ENCODE measurements at places on chromosomes 12 and 14. TPM values are rescaled to one million over a fixed set of nuclear protein-coding genes. Genes with fewer than 3 reads are reported as not detected.

Gene SYNDIG1L
- not detected for total RNA-seq

Gene NR4A1
- 24.2 TPM for total RNA-seq

Gene PPP1R1A
- total RNA-seq: not detected

Gene PELI2
- 6.1 TPM for total RNA-seq

Gene PRKD1
- 5.1 TPM for total RNA-seq

Gene PRB2
- total RNA-seq: not detected

Gene PTPRO
- 20.0 TPM for total RNA-seq

Gene KCNK13
- not detected for total RNA-seq

Gene PEX5
- total RNA-seq: 24.9 TPM

Gene TAS2R43
- total RNA-seq: 1.7 TPM

Gene CLEC4D
- not detected for total RNA-seq

Gene CCDC60
- not detected for total RNA-seq

Gene PZP
- total RNA-seq: not detected

Gene ANKRD9
- total RNA-seq: 1.8 TPM

Gene CFAP54
- total RNA-seq: 0.44 TPM

Gene TMEM119
- not detected for total RNA-seq

Gene KRT83
- total RNA-seq: not detected

Gene PLEKHG7
- 3.4 TPM for total RNA-seq

Gene STAB2
- not detected for total RNA-seq

Gene MYF6
- total RNA-seq: not detected

Gene DLK1
- not detected for total RNA-seq

Gene DIO3
- not detected for total RNA-seq

Gene C3AR1
- total RNA-seq: 0.11 TPM

- no peak for DNase-seq
Measured at GRCh38 chr12:43754015-43754414, 4.6 kb downstream of the PUS7L start.

GRCh38 chr14:26719514-26719913 is 121.7 kb upstream of the NOVA1 start:
- DNase-seq: no peak

- no peak for DNase-seq
Measured at GRCh38 chr12:38279756-38280155, 36.8 kb upstream of the ALG10B start.

- no peak for DNase-seq
Measured at GRCh38 chr12:13117029-13117428, 13.6 kb upstream of the GSG1 start.

GRCh38 chr12:48013287-48013686 is 9.0 kb upstream of the COL2A1 start:
- DNase-seq: no peak

DNA sequence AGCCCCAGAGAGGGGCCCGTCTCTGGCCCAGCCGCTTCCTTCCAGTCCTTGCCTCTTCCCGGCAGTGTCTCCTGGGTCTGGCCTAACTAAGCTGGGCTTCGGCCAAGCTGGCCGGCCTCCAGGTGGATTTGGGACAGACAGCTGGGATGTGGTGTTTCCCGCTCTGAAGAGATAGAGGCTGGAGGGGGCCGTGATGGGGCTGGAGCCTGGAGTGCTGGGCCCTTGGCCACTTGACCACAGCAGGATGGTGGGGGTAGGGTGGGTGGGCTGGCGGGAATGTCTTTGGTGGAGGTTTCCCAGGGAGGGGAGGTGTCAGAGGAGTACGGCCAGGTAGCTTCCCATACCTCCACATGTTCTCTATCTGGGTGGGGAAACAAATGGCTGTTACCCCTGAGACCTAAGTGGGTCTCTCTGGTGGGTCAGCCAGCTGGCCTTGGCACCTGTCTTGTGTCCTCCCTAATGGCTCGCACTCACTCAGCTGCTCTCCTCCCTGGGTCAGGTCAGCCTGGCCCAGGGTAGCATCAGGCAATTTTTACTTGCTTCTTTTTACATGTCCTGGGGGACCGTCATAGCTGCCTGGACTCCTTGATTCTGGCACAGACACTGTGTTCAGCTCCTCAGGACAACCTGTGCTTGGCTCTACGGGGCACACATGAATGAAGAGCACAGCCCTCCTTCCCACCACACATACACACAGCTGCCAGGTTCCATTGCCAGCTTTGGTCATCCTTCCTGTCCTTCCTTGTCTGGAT is 19.8 kb upstream of the PGF start:
- no peak for DNase-seq

DNA sequence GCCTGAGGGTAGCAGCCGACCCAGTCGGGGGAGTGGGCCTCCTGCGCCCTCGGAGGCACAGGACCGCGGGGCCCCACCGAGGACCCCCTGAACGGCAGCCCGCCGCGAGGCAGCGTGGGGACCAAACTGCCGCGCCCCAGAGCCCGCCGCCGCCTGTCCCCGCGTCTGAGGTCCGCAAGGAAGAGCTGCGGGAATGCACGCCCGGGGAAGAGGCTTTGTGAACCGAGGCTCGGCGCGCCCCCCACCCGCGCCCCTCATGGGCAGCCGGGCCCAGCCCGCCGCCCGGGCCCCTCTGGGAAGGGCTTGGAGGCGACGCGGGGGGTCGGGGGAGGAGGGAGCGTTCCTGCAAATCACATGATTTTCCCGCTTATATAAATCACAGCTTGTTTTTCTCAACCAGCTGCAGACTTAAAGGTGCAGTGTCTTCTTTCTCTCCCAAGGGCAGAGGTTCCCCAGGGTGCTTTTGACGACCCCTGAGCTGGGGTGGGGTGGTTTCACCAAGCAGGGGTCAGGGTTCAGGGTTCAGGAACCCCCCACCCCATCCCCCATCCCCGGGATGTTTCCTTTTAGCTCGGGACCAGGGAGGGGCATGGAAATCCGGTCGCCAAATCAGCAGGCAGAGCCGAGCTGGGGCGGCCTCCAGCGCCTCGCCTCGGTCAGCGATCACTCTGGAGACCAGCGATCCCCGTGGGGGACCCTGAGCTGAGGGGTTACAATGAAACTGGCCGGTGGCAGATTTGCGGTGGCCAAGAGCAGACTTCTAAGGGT is 44.7 kb upstream of the ATP23 start:
- DNase-seq: peak; percentile 27

DNA sequence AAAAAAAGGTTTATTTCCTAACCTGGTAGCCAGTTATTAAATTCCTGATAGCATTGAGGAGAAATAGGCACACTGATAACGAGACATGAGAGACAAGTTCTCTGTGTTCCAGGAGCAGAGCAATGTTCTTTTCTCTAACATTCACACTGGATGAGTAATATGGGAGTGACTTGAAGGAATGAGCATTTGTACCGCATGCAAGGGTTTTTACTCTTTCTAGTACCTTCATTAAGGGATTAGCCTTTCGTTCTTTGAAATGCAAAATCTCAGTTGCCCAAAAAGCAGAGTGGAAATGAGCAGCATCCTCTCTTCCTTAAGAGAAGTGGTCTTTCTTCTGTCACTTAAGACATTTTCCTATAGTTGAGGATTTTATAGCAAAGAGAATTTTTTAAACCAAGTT is 54.7 kb downstream of the FGD4 start:
- no peak for DNase-seq

GRCh38 chr14:49033131-49033530 is 553.0 kb downstream of the RPS29 start:
- no peak for DNase-seq

GRCh38 chr12:109893261-109893995 is 6.6 kb upstream of the TCHP start:
- no peak for DNase-seq

GRCh38 chr14:73478684-73479083 is 12.0 kb upstream of the RIOX1 start:
- DNase-seq: no peak

GRCh38 chr14:51883232-51883631 is 22.8 kb downstream of the GNG2 start:
- no peak for DNase-seq

DNA sequence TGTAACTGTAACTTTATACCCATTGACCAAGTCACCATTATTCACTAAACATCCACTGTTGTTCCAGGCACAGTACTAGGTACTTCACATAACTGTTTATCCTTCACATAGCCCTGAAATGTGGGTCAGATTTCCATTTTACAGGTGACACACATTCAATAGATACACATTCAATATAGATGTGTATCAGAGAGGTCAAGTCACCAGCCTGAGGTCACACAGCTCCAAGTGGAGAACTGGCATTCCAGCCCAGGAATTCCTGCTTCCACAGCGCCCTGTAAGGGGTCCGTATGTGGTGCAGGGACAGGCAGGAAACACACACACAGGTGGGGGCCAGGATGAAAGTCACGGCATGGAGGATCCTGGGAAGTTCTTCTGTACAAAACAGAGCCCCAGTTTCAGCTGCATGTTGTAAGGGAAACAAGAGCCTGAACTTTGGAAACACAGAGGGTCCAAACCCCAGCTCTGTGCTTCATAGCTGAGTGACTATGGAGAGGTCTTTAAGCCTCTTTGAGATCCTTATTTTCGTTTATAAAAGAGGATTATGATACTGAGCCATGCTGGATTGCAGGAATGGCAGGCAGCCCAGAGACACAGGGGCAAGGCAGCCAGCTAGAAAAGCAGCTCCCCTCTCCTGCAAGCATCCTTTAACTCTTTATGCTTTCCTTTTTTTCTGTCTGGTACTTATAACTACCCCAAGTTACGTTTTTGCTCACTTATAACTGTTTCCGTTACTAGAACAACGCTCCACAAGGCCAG is 50.3 kb upstream of the DICER1 start:
- DNase-seq: no peak

DNA sequence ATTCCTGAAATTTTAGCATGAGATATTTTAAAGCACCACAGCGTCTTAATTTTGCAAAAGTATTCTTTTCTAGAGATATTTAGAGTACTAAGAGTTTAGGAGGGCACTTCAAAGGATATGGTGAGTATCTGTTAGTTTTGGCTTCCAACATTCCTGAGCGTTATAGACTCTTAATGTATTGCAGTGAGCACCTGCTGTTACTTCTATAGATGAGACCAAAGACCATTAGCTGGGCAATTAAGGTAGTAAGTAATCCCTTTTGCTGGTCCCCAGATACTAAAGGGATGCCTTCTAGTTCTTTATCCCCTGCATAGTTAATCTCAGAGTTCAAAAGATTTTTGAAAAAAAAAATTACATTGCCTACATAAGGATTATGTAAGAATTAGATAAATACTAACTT is 975.6 kb downstream of the GALC start:
- DNase-seq: no peak

- DNase-seq: no peak
Measured at GRCh38 chr12:6535960-6536847, 1.9 kb downstream of the GAPDH start.

DNA sequence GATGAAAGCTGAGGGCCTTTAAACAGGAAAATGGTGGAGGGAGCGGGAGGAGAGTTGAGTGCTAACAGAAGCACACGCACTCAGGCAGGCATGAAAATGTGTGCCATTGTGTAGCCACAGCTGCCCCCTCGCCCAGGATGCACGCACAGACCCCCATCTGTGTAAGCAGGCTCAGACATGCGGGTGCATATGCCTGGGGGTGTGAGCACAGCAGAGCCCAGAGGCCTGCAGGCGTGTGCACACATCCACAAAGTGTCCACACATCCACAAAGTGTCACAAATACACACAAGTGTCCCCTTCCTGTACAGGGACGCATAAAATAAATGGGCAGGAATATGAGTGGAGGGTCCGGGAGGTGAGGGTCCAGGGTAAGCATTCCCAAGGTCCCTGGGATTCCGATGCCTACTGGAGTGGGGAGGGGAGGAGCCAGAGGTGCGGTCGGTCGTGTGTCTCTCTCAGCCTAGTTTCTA is 805 bp upstream of the KRT7 start:
- DNase-seq: no peak

DNA sequence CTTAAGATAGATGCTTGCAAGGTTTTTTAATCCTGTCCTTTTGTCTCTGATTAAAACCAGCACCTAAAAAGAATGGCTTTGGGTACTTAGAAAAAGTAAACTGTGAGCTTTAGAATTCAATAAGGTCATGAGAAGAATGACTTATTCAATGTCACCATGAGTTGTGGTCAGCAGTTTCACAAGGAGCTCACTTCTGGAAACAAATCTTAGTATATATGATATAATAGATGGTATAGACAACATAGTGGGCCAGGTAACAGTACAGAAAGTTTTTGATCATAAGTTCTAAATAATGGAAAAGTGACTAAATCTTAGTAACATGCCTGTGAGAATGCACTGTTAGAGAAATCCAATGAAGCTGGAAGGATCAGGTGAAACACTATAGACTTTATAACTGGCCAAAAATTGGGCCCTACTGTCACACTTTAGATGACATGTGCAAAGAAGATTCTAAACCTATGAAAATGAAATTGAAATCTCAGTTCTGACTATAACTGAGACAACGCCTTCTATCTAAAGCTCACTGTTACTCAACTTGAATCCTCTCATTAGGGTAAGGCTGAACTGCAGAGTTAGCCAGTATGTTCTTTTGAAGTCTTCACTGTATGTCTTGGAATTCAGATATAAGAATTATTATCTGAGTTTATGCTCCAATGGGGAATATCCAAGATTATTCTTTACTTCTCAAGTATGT is 42.4 kb upstream of the RAD51AP1 start:
- DNase-seq: no peak

GRCh38 chr14:100028990-100029677 is 36.1 kb upstream of the EVL start:
- no peak for DNase-seq

GRCh38 chr14:55914771-55915170 is 203.4 kb upstream of the PELI2 start:
- no peak for DNase-seq

DNA sequence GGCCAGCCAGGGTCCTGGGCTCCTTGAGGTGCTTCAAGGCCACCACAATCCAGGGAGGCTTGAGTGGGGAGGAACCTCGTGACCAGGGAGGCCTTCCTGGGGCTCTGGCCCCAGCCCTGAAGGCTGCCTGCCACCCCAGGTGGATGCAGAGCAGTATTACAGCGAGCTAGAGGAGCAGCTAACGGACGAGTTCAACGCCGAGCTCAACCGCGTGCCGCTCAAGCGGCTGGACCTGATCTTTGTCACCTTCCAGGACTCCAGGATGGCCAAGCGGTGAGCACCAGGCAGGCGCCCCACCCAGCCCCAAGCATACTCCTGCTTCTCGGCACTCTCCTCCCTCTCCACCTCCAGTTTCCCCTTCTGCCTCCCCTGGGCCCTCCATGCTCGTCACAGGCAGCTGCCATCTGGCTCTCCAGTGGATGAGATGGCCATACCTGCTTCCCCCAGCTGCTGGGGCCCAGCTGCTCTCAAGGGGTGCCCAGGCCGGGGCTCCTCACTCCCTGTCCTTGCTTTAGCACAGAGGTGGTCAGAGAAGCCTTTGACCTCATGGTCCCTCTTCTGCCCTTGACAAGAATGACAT is 30.6 kb downstream of the NGB start:
- DNase-seq: no peak

DNA sequence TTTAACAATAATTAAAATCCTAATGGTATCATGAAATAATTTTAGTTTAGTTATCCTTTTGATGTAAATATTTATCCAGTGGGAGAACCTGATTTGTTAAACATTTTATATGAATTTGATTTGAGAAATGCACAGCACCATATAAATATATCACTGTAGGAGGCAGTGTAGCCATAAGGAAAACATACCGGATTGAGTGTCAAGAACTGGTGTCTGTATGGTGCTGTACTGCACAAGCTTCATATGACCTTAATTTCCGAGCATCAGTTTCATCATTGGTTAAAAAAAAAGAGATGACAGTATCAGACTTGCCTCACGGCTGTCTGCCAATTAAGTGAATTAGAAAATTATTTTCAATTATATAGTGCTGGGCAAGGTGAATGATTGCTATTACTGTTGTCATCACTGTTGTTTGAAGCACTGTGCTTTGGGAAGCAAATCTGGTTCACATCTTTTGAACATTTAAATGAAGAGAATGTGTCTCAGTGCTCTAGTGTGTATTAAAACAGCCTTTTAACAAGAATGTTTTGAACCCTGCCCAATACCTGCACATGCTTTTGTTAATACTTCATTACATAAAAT is 72.1 kb downstream of the TMTC2 start:
- DNase-seq: no peak

GRCh38 chr14:64196814-64197411 is 97.3 kb downstream of the ESR2 start:
- peak; percentile 46 for DNase-seq

All from activated B cell treated with CpG ODN at 0.5 μM for 24 hours (primary cell).